ENCODE measurements at places on chromosomes 7 and 10.

- DNase-seq, result no peak
Measured at GRCh38 chr7:46932306-46932675, 649.6 kb downstream of the TNS3 start.

DNA sequence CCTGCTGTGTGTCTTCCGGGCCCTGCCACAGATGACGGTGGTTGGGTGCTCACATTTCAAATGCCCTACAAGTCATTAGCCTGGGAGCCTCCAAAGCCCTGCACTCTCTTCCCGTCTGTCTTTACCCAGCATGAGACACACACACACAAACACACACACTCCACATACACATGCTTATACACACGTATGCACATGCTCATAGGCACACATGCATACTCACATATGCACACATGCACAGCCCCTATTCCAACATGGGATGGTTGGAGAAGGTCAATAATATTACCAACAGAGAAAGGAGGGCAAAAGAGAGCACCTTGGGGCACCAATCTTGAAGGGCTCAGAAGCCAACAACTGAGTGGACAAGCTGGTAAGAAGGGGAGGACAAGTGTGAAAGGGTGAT is 19.0 kb downstream of the SUN3 start:
- DNase-seq, result no peak

GRCh38 chr7:131722371-131722770 is 165.9 kb upstream of the PODXL start:
- DNase-seq, result no peak

GRCh38 chr7:137953043-137953664 is 48.7 kb downstream of the CREB3L2 start:
- DNase-seq, result no peak

- DNase-seq, result no peak
Measured at GRCh38 chr7:120949998-120950538, 509 bp upstream of the ING3 start.

GRCh38 chr10:120929166-120929565 is 78.0 kb downstream of the WDR11 start:
- DNase-seq, result no peak

DNA sequence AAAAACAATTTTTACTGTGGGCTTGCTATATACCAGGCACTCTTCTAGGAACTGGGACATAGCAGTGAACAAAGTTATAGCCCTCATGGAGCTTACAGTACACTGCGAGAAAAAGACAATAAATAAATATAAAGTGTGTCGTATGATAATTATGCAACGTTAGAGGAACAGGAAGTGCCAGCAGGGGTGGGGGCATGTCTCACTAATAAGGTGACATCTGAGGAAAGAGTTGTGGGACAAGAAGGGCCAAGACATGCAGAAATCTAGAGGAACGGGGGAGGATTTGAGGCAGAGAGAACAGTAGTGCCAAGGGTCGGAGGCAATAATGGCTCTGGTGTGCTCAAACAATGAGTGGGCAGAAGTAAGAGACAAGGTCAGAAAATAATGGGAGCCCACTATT is 52.8 kb downstream of the LMBR1 start:
- DNase-seq, result no peak

DNA sequence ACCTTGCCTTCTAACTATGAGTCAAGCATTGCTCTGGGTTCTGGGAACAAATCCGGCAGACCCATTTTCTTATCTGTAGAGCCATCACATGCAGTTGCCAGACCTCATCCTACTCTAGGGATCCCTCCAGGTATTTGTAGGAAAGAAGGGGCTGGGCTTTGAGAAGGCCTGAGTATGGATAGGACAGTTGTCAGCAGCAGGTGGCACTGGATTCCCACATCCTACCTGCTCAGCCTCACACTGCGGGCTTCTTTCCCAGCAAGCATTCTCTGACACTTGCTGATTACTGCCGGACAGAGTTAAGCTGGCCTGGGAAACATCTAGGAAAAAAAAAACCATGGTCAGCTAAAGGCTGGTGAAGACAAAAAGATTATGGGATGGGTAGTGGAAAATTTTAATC is 224.1 kb downstream of the CCSER2 start:
- DNase-seq, result no peak

DNA sequence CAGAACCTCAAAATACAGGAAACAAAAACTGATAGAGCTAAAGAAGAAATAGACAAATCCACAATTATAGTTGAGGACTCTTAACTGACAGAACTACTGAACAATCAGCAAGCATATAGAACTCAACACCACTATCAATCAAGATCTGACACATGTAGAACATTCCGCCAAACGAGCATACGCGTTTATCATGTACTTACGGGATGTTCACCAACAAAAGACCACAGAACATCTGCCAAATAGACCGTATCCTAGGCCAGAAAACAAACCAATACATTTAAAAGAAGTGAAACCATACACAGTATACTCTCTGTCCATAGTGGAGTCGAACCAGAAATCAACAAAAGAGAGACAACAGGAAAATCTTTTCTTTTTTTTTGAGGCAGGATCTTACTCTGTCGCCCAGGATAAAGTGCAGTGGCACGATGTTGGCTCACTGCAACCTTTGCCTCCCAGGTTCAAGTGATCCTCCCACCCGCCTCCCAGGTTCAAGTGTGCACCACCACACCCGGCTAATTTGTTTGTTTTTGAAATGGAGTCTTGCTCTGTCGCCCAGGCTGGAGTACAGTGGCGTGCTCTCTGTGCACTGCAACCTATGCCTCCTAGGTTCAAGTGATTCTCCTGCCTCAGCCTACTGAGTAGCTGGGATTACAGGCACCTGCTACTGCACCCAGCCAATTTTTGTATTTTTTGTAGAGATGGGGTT is 5.1 kb downstream of the GNA12 start:
- no peak for DNase-seq

GRCh38 chr7:70052691-70053090 is 454.4 kb downstream of the AUTS2 start:
- no peak for DNase-seq

DNA sequence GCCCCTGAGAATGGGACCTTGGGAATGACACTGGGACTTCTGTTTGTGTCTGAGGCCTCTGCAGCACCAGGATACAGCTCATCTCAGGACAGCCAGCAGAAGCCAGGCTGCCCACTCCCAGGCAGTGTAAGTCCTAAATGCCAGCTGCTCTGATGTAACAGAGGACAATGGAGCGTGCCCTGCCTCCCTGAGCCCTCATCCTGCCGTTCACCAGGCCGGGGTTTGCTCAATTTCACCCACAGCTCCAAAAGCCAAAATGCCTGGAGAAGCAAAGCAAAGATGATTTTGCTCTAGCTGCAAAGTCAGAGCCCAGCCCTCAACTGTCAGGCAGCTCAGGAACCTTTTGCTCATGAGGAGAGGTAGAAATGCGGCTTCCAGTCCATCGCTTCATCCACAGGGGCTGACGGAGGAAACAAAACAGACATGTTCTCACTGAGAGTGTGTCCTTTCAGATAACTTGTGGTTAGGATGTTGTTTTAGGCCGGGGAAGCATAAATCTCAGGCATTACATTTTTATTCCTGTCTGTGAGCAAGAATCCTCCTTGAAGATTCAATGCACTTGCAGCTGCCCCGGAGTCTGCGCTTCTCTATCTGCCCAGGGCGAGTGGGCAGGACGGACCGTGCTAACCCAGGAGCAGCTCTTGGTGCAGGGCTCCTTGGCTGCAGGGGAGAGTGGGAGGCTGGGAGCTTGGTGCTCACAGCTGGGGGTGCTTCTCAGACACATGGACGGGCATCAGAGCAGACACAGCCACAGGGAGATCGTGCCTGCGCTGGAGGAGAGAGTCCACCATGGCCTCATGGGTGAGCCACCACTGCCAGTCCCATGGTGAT is 83.2 kb upstream of the CHST15 start:
- peak; percentile 9 for DNase-seq

DNA sequence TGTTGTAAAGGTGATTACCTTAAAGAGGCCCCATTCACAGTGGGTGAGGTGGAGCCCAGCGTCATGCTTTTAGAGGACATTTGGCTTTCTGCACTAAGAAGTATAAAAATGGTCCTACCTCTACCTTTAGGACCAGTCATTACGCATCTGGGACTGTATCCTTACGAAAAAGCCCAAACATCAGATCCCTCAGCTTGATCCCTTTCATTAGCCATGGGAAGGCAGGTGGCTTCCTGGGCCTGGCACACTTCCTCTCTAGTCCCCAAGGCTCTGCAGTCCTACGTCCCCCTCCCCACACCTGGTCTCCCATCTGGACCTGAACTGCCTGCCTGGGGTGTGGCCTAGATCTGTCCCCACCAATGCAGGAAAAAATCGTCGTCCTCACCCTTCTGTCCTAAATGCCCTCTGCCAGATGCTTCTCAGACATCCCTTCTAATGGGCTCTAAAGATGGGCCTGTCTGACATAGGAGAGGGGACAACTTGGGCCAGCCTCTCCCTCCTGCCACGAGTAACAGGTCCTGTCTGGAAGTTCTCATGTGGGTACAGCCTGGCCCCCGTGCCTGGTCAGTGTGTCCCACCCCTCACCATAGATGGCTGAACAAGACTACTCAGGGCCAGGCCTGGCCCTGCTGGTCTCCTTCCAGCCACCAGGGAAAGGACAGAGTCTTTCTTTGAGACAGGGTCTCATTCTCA is 11.8 kb upstream of the SLC18A3 start:
- DNase-seq, result no peak

GRCh38 chr7:16609842-16610450 is 35.6 kb downstream of the ANKMY2 start:
- no peak for DNase-seq

- peak; percentile 26 for DNase-seq
Measured at GRCh38 chr7:118183428-118183785, 557 bp upstream of the LSM8 start.

DNA sequence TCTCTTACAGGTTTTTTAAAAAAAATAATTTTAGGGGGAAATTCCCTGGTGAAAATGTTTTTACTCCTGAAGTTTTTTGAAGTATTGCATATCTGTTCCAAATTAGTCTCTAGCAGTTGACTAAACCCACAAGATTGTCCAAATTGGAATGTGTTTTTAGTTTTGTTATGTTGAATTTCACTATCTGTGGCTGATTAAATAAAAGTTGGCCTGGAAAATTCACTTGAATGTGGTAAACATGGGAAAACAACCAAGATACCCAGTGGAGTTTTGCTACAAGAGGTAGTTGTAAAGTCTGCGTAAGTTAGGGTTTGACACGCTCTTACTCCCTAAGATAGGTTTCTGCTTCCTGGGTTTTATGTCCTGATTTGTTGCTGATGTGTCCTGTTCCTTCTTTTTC is 3.3 kb downstream of the TSGA13 start:
- DNase-seq, result no peak

DNA sequence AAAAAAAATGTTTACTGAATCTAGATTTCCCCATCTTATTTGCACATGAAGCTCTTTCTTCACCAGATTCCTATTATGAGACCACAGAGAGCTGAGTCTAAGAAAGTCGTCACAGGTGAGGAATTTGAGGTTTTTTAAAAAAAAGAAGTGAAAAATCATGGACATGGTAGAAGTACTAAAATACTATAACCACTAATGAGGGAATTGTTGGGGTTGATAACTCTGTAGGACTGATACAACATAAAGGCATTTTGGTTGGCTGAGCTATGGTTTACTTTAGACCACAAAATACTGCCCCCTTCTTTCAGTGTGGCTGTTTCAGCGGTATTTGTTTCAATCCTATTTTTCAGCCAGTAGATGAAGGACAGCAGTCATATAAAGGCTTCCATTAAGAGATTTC is 1111.3 kb downstream of the TYW1 start:
- DNase-seq, result no peak

DNA sequence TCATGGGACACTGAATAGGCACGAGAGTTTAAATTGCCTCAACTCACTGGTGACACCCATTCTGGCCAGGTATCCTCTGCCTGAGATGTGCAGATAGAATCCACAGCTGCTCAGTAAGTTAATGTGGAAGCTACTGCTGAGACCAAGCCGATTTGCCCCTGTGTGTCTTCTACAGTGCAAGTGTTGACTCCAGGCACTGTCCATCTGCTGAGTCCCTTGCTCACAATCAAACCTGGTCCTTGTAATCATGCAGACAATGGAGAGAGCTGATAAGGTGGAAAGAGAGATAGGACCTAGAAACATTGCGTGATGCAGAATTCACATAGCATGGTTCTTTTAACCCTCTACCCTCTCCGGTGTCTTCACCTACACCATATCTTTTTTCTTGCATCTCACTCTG is 101.4 kb downstream of the ITGB8 start:
- no peak for DNase-seq

DNA sequence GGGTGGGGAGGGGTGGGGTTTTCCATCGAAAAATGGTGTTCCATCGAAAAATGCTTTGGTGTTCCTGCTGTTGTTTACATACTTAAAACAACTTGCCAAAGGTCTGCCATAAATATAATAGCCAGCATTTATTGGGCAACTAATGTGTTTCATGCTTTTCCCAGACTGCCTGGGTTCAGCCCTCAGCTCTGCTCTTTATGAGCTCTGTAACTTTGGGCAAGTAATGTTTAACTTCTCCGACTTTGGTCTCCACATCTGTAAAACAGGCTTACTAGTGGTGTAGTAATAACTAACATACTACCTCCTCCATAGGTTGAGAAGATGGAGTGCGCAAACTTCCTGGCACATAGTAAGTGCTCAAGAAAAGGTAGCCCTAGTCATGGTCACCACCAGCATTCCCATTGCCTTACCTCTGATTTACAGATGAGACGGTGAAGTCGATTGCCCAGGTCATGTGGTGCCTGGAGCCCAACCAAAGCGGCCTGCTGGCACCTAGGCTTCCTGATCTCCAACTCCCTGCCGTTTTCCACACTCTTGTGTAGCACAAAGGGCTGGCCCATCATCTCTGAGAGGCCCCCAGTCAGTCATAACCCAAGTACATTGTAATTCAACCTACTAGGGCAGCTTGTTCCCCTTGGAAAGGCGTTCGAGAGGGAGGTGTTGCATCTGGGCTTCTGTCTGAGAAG is 8.9 kb downstream of the ZMIZ1 start:
- DNase-seq, result no peak

DNA sequence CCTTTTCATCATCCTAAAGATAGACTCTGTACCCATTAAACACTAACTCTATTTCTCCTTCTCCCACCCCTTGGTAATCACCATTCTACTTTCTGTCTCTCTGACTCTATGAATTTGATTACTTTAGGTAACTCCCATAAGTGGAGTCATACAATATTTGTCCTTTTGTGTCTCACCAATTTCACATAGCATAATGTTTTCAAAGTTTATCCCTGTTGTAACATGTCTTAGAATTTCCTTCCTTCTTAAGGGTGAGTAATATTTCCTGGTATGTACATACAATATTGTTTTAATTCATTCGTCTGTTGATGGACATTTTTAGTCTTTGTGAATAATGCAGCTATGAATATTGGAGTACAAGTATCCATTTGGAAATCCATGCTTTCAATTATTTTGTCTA is 50.9 kb upstream of the CDCA7L start:
- no peak for DNase-seq

Data from activated CD4-positive, alpha-beta memory T cell treated with anti-CD3 and anti-CD28 coated beads, Interleukin-2, amount 10 ng/mL, durations not matched to agents 7 days and 5 days (primary cell).